ENCODE measurements at places on chromosomes 4 and X.
A peak's percentile ranks its signal among the peaks of the same experiment; 100 is the strongest.

- no peak for DNase-seq
Observed at GRCh38 chr4:163701916-163702315, 207.4 kb downstream of the TMA16 start.

- DNase-seq: no peak
Observed at GRCh38 chr4:113899271-113900070, 80.0 kb downstream of the ARSJ start.

DNA sequence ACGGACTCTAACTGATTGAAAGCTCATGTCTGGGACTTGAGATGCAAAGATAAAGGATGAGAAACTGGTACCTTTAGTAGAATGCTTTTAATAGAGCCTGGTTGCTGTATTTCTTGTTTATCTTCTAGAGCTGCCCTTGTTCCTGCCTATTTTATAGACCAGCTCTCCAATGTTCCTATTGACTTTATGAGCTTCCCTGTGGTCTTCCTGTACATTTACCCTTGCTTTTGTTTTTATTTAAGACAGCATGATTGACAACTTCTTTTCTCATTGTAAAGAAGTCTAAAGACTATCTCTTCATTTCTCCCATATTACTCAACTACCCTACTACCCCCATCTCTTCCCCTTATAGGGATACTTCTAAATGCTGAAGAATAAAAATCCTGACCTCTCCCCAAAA, 174.7 kb downstream of the UGT8 start:
- no peak for DNase-seq

DNA sequence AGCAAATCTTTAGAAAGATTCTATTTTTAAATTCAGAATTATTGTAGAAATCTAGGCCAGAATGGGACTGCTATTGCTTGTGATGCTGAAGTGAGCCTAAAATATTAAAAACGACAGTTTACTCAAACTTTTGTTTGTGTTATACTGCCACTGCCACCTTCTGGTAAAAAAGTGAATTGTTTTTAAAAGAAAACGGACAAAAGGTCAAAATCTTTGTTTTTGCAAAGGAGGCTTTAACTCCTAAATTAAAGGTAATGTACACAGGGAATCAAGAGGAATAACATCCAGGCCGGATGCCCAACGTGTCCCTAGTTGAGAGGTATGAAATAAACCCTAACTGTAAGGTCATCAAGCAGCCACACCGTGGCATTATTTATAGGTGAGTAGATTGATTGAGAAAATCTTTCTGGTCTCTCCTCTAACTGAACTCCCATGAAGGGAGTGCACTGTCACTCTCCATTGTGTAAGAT, 338.3 kb upstream of the GALNT7 start:
- peak; percentile 9 for DNase-seq

- DNase-seq: no peak
Observed at GRCh38 chr4:26252349-26253025, 68.3 kb upstream of the RBPJ start.

DNA sequence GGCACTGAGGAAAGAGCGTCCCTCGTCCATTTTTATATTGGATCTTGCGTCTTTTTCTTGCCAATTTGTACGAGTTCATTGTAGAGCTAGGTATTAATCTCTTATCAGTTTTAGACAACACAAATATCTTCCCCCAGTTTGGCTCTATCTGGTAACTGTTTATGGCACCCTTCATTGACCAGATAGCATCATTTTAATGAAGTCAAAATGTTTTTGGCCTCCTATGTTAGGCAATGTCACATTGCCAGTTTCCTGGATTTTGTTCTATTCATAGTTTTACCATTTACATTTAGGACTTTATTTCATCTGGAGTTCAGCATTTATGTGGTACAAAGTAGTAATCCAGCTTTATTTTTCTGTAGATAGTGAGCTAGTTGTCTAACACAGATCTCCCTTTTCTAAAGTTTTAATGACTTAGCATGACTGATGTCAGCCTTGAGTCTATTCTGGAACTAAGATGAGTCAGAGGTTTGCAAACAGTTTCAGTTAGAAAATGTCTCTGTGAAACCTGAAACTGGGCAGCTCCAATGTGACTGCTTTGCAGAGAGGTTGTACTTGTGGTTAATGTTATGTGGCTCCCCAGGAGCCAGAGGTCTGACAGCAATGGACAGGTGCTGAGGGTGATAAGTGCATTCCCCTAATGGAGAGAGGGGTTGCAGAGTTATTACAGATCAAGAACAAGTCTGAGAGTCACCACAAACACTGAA, 5.3 kb upstream of the STBD1 start:
- no peak for DNase-seq

DNA sequence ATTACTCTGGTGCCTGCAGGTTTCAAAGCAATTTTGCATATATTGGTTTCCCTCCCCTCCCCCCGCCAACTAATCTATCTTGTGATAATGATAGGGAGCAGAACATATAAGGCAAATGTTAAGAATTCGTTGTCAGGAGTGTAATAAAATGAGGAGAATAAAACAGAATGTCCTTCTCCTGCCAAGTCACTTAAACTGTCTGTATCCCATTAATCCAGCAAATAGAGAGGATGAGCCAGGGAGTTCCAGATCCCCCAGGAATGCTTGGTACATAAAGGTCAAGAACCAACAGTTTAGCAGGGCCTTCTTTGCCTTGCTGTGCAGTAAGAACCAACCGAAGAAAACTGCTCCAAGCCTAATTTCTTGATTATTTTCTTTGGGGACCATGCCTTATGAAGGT, 141.4 kb downstream of the AMELX start:
- DNase-seq: no peak

GRCh38 chr4:30256116-30256832, 463.9 kb upstream of the PCDH7 start:
- DNase-seq: no peak

DNA sequence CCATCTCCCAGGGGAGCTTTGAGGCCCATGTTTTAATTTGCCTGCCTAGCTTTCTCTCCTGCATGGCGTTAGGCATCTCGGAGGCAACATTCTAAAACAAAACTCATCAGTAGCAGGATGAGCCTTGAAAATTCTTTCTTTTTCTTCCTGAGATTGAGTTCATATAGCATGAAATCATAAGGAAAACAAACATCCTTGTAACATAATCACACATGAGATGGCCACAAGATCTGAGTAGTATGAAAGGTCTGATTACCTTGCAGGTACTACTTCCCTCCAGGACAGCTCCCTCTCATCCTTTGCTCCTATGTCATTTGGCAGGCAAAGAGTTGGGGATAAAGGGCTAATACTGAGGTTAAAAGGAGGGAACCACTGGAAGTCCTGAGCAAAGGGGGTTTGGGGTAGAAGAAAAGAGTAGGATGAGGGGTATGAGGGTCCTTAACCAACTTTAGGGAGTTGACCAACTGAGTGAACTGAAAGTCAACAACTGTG, 37.5 kb upstream of the CXCL8 start:
- DNase-seq: no peak

DNA sequence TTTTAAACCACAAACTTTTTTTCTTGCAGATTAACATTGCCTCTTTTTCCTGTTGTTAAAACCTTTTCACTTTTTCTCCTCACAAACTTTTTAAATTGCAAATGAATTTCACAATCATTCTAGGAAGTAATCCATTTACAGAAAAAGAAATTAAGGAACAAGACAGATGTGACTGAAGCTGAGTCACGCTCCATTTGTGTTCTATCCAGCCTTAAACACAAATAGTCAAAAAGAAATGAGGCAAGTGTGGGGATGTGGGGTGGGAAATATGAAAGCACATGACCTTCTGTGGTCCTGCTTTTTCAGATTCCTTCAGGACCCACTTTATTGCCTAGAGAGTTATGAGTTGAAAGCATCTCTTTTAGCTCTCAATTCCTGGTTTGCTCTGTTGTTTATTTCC, 197.0 kb downstream of the ADGRL3 start:
- no peak for DNase-seq

GRCh38 chr4:25162566-25162965, 2.3 kb upstream of the SEPSECS start:
- no peak for DNase-seq

GRCh38 chr4:61210186-61210939, 10.2 kb downstream of the ADGRL3 start:
- DNase-seq: no peak

GRCh38 chr4:115418635-115419396, 305.4 kb upstream of the NDST4 start:
- no peak for DNase-seq

DNA sequence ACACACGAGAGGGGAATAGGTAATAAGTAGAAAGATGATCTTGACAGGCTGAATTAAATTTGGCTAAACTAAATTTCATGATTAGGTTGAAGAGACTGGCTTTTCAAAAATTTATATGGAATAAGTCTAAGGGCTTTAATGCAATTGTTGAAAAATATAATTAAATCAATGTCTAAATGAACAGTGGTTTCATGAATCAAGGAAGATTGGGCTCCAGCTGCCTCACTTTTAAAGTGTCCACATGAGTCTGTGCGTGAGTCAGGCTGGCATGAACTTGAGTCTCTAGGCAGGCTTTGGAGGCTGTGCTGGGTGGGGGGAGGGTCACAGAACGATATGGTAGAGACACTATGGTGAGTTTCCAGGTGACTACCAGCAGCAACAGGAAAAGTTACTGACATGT, 111.9 kb downstream of the SORBS2 start:
- DNase-seq: no peak

GRCh38 chrX:41887691-41888090, 35.7 kb downstream of the CASK start:
- no peak for DNase-seq

DNA sequence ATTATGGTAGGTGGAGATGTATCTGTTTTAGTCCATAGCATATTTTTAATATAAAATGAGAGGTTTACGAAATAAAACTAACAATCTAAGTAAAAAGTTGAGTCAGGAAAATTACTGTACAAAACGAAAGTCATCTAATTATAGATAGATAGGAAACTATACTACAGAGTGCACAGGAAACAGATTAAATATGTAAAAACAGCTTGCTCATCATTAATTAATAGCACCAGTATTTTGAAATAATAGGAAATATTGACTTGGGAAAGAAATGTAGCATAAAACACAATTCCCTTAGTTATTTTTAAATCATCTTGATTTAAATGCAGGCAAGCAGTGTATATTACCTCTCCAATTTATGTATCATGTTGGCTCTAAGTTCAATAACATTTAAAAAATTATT, 227.9 kb downstream of the GPM6A start:
- DNase-seq: no peak

DNA sequence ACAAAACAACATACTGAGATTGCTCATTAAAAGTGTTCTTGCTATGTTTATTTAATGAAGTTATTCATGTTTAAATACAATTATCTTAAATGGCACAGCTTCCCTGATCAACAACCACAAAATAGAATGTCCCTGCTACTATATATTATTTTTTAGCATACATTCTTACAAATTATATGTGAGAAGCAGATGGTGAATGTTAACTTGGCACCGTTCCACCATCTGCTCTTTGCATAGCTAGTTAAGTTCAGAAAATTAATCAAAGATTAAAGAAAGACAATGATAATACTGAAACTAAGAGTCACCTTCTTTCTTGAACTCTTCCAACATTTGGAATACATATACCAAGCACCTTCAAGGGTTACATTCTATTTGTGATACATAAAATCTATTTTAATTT, 94.2 kb downstream of the PPP3CA start:
- peak; percentile 13 for DNase-seq

GRCh38 chr4:149120331-149121022, 678.3 kb upstream of the NR3C2 start:
- no peak for DNase-seq

GRCh38 chrX:81577028-81577427, 375.1 kb downstream of the SH3BGRL start:
- no peak for DNase-seq

- DNase-seq: no peak
Observed at GRCh38 chr4:162162672-162163071, 1.1 kb downstream of the FSTL5 start.

DNA sequence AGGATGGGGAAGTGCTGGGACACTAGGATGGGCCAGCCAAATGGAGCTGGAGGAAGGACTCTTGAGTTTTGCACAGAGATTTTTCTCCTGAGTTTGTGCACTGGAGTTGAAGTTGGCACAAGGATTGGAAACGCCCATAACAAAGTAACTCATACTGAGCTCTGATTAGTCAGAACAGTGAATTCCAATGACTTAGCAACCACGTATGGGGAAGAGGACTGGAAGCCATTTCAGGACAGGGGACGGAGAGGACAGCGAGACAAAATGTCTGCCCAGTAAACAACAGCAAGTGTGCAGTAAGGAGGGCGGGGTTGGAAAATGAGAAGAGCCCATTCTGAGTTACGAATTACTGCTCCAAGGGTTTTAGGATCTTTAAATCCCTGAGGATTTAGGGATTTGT, 5.9 kb downstream of the RIPPLY1 start:
- DNase-seq: no peak

DNA sequence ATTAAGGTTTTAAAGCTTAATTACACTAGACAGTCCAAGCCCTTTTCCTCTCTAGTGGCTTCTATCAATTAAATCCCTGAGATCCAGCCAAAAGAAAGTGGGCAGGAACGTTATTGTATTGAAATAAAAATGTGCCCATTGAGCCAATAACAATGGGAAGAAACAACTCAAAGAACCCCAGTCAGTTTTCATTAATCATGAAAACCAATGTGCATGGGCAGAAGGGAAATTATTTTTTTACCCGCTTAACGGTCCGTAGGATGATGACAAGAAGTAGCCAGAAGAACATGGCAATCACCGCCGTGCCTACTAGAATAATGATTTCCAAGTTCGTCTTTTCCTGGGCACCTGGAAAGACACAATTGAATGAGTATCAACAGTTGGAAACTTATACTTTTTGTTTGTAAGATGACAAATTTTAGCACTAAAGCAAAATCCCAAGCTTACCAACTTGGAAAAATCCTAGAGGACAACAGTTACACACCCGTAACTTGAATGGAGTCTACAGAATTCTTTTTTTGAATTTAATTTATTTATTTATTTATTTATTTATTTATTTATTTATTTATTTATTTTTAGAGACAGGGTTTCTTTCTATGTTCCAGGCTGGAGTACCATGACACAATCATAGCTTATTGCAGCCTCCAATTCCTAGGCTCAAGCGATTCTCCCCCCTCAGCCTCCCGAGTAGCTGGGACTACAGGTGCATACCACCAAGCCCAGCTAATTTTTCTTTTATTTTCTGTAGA, 26.8 kb downstream of the KDR start:
- DNase-seq: no peak

- no peak for DNase-seq
Observed at GRCh38 chr4:10333942-10334341, 123.3 kb downstream of the ZNF518B start.

- no peak for DNase-seq
Observed at GRCh38 chrX:94256396-94256795, 582.4 kb downstream of the FAM133A start.

DNA sequence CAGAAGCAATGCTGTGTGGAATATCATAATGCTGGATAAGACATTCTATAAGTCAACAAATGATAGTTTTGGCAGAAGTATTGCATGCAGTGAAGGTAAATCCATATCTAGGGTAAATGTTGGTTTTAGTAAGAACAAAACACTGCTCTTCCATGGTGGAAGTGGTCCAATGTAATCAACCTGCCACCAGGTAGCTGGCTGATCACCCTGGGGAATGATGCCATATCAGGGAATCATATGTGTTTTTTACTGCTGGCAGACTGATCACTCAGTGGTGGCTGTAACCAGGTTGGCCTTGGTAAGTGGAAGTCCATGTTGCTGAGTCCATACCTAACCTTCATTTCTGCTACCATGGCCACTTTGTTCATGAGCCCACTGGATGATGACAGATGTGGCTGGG, 74.0 kb upstream of the CENPE start:
- DNase-seq: no peak

All from NCI-H2171 treated with DMSO at 0.1 percent for 48 hours (cell line).